ENCODE measurements at places on chromosomes 4 and X. TPM values are rescaled to one million over a fixed set of nuclear protein-coding genes. Genes with fewer than 3 reads are reported as not detected.
A peak's percentile ranks its signal among the peaks of the same experiment; 100 is the strongest.

- DNase-seq: no peak
Measured at GRCh38 chrX:19740744-19741143, 146.7 kb downstream of the SH3KBP1 start.

The PPBP gene
- 0.60 TPM for total RNA-seq

The AFF2 gene
- 36.0 TPM for total RNA-seq

- peak; percentile 28 for DNase-seq
Measured at GRCh38 chrX:155745792-155746191, 133.0 kb upstream of the TMLHE start.

- no peak for DNase-seq
Measured at GRCh38 chrX:48794911-48795515, 6.9 kb upstream of the HDAC6 start.

DNA sequence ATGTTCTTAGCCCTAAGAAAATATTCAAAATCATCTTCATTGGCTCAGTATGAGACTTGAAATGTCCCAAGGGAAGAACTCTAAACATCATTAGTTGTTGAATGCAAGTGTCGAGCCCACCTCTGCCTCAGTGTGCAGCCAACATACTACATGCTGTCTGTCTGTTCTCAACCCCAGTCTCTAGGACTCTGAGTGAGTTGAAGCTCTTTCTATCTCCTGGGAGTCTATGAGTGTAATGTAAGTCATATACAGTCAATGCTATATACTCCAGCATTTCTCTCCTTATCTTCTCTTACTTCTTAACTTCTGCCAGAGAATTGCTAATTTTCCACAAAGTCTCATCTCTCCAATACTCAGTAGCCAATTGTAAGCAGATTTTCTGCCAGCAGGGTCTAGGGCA lies 61.3 kb downstream of the SPATA18 start:
- no peak for DNase-seq

DNA sequence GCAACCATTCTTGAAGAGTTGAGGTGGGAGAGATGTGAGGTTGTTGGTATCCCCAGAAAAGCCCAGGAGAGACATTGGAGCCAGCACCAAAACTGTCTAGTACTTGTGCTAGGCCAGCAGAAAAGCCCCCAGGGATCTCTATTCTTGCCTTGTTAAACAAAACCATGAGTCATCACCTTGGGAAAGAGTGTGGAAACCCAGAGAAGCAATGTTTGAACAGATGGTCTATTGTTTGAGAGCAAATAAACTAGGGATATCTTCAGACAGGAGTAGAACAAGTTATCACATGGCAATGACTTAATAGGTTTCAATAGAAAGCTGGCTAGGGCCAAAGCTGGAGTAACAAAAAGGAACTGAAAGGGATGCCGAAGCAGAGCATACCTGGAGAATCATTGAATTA lies 195.7 kb upstream of the CASK start:
- DNase-seq: no peak

- no peak for DNase-seq
Measured at GRCh38 chr4:143512978-143513313, 556 bp upstream of the SMARCA5 start.

GRCh38 chr4:15963576-15963975 lies 601 bp upstream of the FGFBP2 start:
- no peak for DNase-seq

- DNase-seq: peak; percentile 70
Measured at GRCh38 chr4:81405900-81406401, 65.8 kb downstream of the RASGEF1B start.

The TRIML1 gene
- total RNA-seq: not detected

- no peak for DNase-seq
Measured at GRCh38 chr4:108337923-108338322, 169.2 kb upstream of the LEF1 start.

DNA sequence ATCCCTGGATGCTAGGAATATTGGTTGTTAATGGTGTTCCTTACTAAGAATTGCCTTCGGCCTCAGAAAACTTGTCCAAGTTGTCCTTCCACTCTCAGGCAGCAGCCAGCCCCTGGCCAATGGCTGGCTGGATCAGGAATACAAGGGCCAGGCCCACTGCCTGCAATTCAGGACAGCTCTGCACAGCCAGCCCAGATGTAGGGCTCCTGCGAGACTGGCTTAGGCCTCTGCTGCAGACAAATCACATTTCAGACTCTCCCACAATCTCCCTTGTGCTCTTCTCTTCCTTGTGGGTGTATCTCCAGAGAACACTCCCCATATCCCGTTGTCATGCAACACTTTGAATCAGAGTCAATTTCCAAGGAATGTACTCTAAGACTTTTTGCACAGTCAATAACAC lies 747.6 kb upstream of the FTHL17 start:
- no peak for DNase-seq

The AKAP4 gene
- total RNA-seq: not detected

DNA sequence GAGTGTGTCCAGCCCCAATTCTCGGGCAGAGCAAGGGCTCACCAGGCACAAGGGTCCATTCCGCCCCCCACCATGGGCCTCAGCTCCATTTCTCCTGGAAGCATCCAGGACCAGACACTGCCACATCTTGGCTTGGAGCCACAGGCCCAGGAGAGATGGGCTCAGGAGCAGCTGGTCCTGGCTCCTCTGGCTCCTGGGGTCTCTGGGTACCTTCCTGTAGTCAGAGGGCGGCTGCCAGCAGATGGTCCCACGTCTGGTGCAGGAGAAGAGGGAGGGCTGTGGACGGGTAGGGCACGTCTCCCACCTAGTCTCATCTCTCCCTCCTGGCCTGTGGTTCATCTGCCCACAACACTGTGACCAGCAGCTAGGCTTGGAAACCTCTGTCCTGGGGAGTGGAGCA lies 8.0 kb downstream of the ATP2B3 start:
- no peak for DNase-seq

The GYG2 gene
- total RNA-seq: 5.4 TPM

GRCh38 chr4:61741327-61742096 lies 541.4 kb downstream of the ADGRL3 start:
- no peak for DNase-seq

The GAR1 gene
- 10.0 TPM for total RNA-seq

The MAGEA8 gene
- not detected for total RNA-seq

The TMEM31 gene
- not detected for total RNA-seq

DNA sequence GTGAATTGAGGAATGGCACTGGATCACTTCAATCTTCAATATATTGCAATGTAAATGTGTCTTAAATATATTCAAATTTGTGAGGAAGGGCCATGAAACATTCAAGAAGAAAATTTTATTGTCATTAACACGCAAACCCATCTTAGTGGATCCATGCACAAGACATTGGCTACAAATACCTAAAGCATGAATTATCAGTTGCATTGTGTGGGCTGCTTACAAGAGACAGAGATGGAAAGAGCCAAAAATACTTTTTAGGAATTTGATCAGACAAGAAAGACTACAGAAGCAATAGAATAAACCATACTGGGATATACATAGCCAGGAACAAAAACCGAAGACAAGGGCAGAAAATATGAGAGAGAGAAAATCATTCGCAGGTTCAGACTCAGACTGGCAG lies 616.2 kb upstream of the GRIA3 start:
- no peak for DNase-seq

DNA sequence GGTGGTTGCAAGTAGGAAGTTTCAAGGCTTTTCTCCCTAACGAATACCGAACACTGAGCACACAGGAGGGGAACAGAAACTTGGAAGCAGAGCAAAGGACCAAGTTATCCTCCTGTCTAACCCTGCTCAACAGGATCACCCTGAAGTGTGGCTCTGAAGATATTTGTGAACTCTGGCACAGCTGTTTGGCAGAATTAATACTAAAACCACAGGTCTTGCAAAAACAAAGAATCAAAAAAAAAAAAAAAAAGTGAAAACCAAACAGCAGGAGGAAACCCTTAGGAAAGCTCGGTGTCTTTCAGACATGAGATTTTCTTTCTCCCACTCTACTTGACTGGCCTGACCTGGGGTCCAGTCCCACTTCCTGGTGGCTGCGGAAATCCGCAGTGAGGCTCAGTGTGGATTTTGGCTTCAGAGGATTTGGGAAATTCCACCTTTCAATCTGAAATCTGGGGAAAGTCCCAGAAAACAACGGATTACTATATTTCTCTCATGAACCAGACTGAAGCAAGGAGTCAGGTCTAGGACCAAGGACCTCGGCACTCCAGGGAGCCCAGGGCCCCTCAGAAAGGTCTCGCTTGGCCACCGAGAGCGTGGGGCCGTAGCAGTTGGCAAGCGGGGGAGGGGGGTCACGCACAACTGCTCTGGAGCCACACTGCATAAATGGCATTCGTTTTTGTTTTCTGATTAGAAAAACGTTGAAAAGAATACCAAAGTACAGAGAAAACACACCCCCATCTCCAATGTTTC lies 867 bp downstream of the TIFA start:
- DNase-seq: no peak

The REST gene
- 48.3 TPM for total RNA-seq

The MAGEA3 gene
- total RNA-seq: not detected

The NPY5R gene
- total RNA-seq: 0.23 TPM

DNA sequence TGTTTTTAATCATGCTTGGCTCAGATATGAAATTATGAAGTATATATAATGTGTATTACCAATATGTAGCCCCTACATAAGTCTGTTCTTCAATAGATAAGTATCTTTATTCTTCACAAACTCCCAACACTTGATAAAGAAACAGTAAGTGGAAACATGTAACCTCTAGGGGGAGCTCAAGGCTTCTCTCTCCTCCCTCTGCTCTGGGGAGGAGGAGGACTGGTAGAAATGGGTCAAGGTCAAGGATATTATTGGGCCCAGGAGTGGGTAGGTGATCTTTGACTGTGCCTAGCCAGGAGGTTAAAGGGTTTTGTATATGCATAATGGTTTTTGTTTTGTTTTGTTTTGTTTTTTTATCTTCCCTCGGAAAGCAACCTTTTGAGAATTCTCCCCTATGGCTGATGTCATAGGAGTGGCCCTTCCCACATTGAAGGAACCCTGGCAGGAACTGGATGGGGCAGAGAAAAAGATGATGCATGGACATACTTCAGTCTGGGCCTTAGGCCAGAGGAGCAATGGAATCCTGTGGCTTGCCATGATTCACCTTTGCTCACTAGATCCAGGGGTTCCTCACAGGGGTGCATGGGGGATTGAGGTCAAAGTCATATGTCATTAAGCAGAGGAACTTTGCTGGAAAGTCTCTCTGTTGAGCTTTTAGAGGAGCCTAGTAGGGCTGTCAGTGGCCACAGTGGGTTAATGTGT lies 460.3 kb downstream of the MID1IP1 start:
- no peak for DNase-seq

The GLRA2 gene
- total RNA-seq: not detected

DNA sequence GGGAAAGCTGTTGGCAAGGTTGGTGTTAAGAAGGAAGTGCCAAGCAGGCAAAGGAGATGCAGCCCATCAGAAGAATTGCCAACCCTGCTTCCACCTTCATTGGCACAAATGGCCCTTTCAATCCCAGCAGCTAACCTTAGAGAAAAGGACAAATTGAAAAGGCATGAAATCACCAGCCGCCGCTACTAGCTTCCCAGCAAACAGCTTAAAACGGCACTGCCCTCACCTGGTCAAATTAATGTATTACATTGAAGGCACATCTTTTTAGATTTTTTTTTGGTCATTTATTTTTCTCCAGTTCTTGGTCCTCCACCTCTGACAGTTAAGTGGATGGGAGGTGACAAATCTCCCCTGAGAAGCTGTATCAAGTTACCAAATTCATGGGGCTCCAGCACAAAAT lies 51.0 kb upstream of the NHSL2 start:
- peak; percentile 31 for DNase-seq

GRCh38 chr4:23789762-23790161 lies 100.1 kb downstream of the PPARGC1A start:
- DNase-seq: peak; percentile 47

The RBM47 gene
- 143 TPM for total RNA-seq

GRCh38 chr4:128854433-128854832 lies 44.9 kb downstream of the JADE1 start:
- no peak for DNase-seq

The SHROOM3 gene
- 320 TPM for total RNA-seq

- DNase-seq: no peak
Measured at GRCh38 chrX:136215559-136215958, 35.6 kb downstream of the MAP7D3 start.

GRCh38 chrX:1451661-1452515 lies 821 bp downstream of the ASMTL start:
- no peak for DNase-seq
